ENCODE measurements at places on chromosomes 13 and 19.

DNA sequence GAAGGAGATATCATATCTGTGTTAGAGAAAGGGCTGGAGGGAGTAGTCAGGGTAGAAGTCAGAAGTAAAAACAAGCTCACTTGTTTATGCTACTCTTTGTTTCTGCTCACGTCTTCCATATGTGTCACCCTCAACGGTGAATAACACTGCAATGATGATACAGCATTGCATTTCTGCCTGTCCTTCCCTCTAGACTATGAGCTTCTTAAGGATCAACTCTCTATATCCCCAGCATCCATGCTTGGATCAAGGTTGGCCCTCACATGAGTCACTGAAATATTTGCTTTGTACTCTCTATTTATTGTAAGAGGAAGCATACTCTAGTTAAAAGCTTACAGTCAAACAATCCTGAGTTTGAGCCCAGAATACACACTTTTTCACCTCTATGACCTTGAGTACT is 406.0 kb downstream of the RFC3 start:
- no peak for DNase-seq

DNA sequence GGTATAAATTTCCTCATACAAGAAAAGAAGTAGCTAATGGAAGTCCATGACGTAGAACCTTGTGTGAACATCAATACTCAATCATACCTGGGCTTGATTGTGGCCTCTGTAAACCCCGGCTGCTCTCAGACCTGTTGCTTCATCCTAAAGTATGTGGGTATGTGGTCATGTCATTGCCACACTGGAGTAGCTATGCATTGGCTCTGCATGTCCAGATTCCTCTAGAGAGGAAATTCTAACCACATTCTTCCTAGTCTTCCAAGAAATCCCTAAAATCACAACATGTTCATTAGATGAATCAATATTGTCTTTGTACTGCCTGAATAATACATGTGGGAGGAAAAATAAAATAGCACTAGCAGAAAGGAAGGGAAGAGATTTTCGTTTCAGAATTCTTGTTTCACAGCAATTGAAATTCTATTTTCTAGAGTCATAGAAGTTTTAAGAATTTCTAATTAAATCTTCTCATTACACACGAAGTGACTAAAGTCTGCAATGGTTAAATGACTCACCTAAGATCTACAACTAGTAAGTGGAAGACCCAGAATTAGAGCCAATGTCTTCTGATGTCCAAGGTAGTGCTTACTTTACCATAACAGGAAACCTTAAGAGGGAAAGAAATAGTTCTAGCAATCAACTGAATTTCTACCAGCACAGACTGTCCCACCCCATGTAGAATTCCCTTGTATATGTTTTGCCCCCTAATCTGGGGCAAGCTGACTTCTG is 28.0 kb downstream of the RXFP2 start:
- DNase-seq = peak; percentile 83

DNA sequence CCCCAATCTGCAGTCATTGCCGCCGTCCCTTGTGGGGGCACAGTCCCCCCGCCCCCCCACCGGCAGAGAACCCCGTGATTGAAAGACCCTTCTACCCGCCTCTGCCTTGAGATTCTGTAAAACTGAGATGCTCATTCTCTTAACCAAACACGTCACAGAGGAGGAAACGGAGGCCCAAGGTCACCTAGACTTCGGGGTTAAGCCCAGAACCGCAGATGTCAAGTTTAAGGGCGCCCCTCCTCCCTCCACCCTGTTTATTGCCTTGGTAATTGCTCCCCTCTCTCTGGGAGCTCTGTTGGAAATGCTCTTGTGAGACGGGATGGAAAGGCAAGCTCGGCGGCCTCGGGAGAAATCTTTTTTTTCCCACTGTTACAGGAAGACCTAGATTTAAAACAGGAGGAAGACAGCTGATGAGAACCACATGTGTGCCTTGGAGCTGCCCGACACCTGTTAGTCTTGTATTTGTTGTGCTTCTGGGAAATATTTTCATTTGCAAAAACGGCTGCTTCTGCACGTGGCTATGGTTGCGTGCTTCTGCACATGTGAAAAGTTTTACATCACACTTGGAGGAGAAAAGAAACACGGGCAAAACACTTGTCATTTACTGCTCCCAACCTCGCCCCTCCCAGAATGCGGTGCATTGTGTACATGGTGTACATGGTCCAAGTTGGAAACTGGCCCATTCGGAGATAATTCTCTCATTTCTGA is 1.1 kb upstream of the MED26 start:
- DNase-seq = peak; percentile 29

DNA sequence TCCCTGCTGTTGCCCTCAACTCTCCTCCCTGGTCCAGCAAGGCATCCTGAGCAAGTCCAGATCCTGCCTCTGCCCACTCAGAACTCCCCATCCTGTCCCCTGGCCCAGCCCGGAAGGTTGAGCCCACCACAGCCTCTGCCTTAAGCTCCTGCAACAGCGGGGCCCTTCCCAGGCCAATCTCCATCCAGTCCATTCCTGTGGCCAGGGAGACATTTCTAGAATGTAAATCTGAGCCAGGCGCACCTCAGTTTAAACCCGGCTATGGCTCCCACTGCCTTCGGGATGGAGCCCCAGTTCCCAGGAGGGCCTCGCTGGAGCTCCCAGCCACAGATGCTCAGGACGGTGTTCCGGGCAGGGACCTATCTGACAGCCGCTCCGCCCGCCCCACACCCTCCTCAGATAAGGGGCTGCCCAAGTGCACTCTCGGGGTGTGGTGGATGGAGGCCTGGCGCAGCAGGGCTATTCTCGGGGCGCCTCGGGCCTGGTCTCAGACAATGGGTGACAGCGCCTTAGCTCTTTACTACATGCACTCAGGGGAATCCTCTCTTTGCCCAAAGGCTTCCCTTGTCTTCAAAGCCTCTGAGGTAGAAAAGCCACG is 5.3 kb downstream of the TRAPPC6A start:
- no peak for DNase-seq

GRCh38 chr19:39407660-39408391 is 1.2 kb downstream of the ZFP36 start:
- no peak for DNase-seq

DNA sequence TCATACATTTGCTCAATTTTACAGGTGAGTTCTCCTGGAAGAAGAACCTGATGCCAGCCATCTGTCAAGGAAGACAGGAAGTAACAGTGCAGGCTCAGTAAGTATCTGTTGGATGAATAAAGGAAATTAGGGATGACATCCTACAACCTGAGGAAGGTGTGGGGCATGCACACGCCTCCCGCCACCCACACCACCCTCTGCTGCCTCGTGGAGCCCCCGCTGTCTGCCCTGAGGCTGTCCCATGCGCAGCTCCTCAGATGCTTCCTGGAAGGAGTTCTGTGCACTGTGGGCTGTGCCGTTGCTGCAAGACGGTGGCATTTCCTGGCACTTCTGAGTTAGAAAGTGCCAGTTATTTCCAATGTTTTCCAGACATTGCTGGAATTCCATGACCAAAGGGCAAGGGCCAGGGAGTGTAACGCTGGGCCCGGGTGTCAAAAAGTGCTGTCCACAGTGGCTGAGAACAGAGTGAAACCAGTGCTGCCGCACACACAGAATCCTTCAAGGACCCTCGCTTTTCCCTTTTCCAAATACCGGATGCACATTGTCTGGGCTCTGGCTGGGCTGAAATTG is 4.2 kb upstream of the TEX29 start:
- no peak for DNase-seq

GRCh38 chr13:49532593-49532992 is 36.8 kb downstream of the PHF11 start:
- DNase-seq = no peak

- DNase-seq = no peak
Observed at GRCh38 chr13:59094181-59094580, 1069.5 kb downstream of the DIAPH3 start.

DNA sequence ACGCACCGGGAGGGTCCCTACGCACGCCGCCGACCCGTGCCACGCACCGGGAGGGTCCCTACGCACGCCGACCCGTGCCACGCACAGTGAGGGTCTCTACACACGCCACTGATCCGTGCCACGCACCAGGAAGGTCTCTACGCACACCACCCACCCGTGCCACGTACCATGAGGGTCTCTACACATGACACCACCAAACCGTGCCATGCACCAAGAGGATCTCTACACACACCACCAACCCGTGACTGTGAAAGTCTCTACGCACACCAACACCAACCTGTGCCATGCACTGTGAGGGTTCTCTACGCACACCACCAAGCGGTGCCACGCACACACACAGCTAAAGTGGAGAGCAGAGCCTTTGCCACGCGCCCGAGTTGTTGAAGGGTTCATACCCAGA is 16.7 kb downstream of the ZNF787 start:
- no peak for DNase-seq

DNA sequence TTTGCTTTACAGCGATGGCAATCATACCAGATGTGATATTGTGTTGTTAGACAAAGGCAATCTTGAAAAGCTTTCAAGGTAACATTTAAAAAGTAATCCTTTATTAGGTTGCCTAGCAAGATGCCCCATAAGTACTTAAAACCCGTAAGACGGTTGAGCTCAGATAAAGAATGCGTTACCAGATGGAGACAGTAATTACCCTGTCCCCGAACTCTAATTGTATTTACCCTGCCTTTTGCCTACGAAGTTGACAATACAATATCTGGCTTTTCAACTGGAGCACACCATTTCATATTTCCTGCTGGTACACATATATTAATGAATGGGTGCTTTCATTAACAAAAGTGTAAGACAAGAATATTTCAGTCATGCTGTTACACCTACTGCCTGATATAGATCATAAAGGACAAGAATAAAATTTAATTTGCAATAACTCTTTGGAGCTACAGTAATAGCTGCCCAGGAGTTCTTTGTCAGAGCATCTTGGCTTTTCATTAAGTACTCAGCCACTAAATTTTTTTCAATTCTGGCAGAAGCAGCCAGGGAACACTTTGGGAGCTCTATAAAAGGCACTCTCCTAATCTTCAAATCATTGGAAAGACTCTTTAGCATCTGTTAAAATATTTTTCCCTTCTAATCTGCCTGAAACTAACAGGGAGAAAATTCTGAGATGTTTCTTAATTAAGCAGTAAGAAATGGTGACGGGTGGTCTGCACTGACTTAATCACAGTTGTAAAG is 63.8 kb downstream of the DCT start:
- no peak for DNase-seq

Measured in astrocyte of the spinal cord (primary cell).